ENCODE measurements at places on chromosomes 6 and 20.
A peak's percentile ranks its signal among the peaks of the same experiment; 100 is the strongest.

GRCh38 chr6:128186729-128187128 is 285.9 kb upstream of the THEMIS start:
- no peaks in the 10 kb centered on the region for H3K4me1 ChIP-seq
- no peak overlapping the region for H3K27ac ChIP-seq
- no peaks in the 10 kb centered on the region for H3K27me3 ChIP-seq
- no peaks in the 10 kb centered on the region for H3K36me3 ChIP-seq

GRCh38 chr20:62795023-62795761 is 1.1 kb upstream of the MRGBP start:
- peaks cover 18% of the 10 kb centered on the region for H3K36me3 ChIP-seq
- H3K27me3 ChIP-seq: no peaks in the 10 kb centered on the region
- peaks cover 54% of the 10 kb centered on the region for H3K4me1 ChIP-seq
- DNase-seq: peak; percentile 70
- peak overlapping the region; percentile 90 for H3K27ac ChIP-seq
- peak overlapping the region; percentile 72 for H3K4me3 ChIP-seq

DNA sequence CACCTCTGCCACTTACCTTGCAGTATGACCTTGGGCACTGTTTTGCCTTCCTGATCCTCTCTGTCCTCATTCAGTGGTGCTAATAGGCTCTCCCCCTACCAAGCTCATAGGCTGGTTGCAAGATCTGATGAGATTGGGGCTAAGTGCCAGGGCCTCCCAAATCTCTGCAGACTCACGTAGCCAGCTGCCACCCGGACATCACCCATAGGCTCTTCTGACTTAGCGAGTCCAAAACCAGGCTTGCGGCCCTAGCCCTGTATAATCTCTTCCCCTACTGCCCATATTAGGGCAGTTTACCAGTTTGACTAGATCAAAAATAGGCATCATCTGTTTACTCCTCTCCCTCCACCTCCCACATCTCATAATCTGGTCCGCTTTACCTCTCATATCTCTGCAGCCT is 54.2 kb upstream of the VSTM2L start:
- H3K4me1 ChIP-seq: no peaks in the 10 kb centered on the region
- H3K36me3 ChIP-seq: peaks cover 7% of the 10 kb centered on the region
- H3K4me3 ChIP-seq: no peak overlapping the region
- no peak overlapping the region for H3K27ac ChIP-seq
- H3K27me3 ChIP-seq: no peaks in the 10 kb centered on the region

DNA sequence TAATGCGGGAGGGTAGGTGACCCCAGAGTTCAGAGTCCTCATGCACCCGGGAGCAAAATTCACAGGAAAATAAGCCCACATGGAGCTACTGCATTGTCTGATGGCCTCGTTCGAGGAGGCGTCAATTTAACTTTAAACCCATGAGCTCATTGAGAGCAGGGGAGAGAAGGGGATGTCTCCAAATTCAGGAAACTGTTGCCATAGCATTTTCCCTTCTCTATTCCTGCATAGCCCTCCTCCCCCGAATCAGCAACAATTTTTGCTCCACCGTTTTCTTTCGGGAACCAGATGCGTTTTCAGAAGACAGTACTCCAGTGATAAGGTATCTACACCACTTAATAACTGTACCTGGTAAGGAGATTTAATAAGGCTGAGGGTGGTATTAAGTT is 324 bp upstream of the LAMP5 start:
- no peak overlapping the region for H3K27ac ChIP-seq
- H3K4me3 ChIP-seq: no peak overlapping the region
- peaks cover 79% of the 10 kb centered on the region for H3K27me3 ChIP-seq
- H3K36me3 ChIP-seq: no peaks in the 10 kb centered on the region

DNA sequence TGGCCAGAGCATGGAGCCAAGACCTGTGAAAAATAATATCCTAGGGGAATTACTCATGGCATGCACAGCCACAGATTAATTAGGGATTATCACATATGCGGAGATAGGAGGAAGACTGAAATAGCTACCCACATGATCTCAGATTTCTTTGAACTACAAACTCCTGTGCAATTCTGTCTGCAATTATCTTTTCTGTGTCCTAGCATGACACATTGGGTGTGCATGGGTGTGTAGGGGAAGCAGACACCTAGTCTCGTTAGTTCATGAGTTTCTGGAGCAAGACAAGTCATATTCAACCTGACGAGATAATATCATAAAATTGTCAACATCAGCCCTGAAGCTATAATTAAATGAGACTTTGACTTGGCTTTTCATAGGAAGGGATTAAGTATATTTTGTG is 3.6 kb upstream of the SLC17A4 start:
- no peaks in the 10 kb centered on the region for H3K36me3 ChIP-seq
- H3K4me1 ChIP-seq: no peaks in the 10 kb centered on the region
- H3K4me3 ChIP-seq: no peak overlapping the region
